ENCODE measurements at places on chromosomes 1 and 21.

DNA sequence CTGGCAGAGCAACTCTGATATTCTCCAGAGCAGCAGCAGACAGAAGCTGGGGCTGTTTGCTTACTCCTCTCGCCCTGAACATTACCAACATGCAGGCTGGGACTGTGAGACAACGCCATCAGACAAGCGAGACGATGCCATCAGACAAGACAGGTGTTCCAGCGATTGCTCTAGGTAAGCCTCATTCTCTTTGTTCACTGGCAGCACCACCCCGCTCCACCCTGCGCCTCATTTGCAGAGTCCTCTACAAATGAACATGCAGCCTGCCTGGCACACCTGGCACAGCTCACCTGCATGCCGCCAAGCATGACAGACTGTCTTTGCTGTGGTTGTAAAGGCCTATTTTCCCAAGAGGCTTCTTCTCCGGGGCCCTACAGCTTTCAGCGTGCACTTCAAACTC is 346.2 kb downstream of the SMYD3 start:
- DNase-seq: no peak

- DNase-seq: peak; percentile 67
Measured at GRCh38 chr1:44784094-44785028, 3.6 kb downstream of the BEST4 start.

GRCh38 chr21:46181436-46181835 is 2.8 kb downstream of the SPATC1L start:
- DNase-seq: no peak

GRCh38 chr1:101945884-101946283 is 50.8 kb downstream of the OLFM3 start:
- no peak for DNase-seq

GRCh38 chr21:25298512-25299491 is 308.5 kb downstream of the MRPL39 start:
- no peak for DNase-seq

GRCh38 chr1:162062542-162063015 is 6.9 kb upstream of the NOS1AP start:
- peak; percentile 83 for DNase-seq

GRCh38 chr1:4346131-4346530 is 308.3 kb upstream of the AJAP1 start:
- DNase-seq: no peak

DNA sequence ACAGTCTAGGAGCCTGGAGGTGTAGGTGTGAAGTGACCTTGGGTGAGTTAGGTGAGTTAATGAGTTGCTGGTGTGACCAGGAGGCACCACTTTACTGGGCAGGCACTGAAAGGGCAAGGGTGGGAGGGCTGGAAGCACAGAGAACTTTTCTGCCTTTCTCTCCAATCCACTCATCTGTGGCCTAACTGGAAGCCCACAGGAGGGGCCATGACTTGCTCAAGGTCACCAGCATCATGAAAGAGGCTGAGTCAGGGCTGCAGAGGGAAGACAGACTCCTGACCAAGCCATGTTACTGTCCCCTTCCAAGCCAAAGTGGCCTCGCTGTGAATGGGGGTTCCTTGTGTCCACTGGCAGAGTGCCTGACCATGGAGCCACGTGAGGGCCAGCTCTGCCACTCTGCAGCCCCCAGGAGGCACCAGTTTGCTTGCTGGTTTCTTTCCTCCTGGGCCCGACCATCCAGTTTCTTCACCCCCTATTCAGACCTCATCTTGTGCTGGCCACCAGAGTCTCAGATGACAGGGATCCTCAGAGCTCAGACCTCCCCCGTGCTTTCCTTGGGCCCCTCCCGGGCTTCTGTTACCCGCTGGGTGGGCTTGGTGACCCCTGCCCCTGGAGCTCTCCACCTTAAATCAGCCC is 4.3 kb upstream of the BSND start:
- DNase-seq: no peak

DNA sequence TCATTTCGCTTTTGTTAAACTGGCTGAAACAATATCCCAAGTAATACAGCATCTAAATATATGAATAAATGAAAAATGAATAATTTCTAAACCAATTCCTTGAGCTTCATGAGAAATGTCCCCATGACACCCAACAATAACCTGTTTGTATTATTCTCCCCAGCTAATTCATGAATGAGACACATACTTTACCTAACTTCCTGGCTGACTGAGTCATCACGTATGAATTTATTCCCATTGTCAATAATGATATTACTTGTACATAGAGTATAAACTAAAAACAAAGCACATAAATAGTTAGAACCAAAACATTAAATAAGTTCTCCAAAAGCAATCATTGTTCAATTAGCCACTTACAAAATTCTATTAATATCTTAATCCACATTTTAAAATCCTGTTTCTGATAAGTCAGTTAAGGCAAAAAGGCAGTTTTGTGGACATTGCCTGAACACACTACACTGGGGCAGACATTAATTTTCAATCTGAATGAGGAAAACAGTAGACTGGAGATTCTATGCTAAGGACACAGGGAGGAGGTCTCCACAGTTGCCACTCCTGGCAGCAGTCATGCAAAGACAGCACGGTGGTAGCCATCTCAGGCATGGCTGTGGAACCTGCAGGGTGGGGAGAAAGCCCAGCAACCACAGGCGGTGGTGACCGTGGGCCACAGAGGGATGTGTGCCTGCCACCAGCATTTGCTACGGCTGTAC is 48.2 kb downstream of the SLC9C2 start:
- no peak for DNase-seq

GRCh38 chr21:38486706-38487105 is 11.6 kb downstream of the ERG start:
- no peak for DNase-seq

- DNase-seq: peak; percentile 52
Measured at GRCh38 chr1:236287757-236288619, 6.2 kb upstream of the ERO1B start.

DNA sequence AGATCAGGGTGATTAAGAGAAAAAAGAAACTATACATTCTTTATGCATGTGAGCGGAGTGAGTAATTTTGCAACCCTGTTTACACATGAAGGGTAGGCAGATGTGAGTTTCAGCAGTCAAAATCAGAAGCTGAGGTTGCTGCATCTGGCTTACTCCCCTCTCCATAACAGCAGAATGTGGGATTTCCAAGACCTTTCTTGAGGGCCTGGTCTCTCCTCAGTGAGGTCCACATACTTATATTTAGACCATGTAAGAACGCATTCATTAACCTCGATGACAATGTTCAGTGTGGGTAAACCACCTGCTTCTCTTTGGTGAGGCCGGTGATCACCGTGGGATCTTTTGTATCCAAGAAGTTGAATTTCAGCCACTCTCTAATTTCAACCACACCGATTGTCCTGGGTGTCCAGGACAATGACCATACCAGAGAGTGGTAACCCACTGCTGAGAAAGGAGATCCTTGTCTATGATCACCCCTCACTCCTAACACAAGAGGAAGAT is 18.7 kb upstream of the RAP1A start:
- no peak for DNase-seq

- DNase-seq: no peak
Measured at GRCh38 chr1:2412773-2413494, 570 bp upstream of the PEX10 start.

DNA sequence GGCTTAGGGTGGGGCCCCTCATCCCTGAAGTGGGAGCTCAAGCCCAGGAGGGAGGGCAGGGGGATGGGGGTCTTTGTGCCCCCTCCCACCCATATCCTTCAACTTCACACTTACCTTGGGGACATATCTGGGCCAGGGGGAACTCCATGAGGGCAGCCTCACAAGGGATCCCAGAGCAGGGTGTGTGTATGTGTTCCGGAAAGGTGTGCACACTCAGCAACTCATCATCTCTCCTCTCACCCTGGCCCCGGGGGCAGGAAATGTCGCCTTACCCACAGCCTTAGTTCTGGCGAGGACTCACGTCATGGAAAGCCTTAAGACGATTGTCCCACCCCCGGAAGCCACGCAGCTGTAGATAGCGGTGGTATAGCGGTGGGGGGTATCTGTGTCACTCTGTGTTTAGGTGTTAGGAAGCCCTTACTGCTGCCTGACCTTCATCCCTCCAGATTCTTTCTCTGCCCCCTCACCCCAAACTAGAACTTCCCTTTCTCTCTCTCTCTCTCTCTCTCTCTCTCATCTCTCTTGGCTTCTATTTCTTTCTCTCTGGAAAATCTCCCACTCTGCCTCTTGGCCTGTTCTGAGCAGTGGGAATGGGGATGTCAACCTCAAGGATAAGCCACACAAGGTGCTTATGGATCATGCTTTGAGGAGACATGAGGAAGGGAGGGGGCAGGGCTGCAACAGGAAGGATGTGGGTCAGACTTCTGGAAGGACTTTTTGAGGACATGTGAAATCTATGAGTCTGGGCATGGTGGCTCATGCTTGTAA is at the start of gene SH2D2A:
SH2D2A (minus strand) TSS at position 288 of the 768 bp plus-strand sequence; CDS start at position 148, 140 bp downstream.
- peak; percentile 40 for DNase-seq

DNA sequence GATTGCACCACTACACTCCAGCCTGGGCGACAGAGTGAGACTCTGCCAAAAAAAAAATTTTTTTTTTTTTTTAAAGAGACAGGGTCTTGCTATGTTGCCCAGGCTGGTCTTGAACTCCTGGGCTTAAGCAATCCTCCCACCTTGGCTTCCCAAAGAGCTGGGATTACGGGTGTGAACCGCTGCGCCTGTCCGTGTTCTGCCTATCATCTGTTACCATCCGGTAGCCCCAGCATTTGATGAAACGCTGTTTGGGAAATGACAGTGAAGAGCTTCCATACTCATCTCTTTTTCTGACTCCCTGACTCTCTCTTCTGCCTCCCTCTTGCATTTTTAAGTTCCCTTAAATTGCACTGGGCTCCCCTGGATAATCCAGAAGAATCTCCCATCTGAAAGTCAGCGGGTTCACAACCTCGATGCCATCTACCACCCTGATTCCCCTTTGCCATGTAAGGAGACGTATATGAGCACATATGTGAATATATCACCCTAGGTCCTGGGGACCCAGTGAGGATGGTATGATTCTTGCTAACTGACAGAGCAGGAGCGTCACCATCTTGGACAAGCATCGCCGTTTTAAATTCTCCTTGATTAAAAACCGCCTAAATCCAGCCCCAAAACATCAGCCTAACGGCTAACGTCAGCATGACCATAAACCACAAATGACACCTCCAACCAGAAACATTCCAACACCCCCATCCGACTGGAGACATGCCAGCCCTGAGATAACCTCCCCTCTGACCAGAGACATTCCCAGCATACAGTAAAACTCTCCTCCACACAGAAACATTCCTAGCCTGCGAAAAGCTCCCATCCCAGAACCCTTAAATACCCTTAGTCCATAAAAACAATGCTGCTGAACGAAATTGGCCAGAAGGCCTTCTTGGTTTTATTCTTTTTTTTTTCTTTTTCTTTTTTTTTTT is 12.4 kb downstream of the TNFRSF8 start:
- no peak for DNase-seq

DNA sequence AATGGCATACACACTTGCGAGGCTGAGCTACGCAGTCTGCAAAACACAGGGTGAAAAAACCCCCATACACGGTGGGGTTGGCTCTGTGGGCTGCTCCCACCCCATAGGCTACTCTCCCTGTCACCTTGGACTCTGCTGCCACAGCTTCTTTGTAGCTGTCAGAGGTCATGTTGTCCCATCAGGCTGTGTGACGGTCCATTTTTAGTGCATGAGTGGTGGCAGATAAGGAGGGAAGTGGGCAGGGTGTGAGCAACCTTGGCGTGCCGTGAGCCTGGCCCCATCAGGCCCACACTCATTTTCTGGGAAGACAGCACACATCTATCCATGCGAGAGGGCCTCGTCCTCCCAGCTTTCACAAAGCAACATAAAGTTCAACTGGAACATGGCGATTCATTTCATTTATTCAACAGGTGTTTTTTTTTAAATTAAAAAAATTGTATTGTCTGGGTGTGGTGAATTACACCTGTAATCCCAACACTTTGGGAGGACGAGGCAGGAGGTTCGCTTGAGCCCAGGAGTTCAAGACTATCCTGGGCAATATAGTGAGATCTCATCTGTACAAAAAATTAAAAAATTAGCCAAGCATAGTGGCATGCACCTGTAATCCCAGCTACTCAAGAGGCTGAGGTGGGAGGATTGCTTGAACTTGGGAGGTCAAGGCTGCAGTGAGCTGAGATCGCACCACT is 9.5 kb downstream of the GPR137B start:
- no peak for DNase-seq

DNA sequence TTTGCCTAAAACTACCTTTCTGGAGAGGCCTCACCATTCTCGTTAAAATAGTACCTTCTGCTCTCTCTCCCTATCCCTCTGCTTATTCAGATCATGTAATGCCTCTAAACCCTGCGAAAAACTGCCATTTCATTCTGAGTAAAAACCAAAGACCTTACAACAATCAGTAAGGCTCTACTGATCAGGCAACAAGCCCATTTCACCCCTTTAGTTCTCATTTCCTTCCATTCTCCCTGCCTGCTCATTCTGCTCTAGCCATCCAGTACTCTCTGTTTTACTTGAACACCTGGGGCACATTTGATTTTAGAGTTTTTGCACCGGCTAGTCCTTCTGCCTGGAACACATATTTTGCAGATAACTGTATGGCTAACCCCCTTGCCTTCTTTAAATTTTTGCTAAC is 187.8 kb downstream of the COQ8A start:
- DNase-seq: no peak

DNA sequence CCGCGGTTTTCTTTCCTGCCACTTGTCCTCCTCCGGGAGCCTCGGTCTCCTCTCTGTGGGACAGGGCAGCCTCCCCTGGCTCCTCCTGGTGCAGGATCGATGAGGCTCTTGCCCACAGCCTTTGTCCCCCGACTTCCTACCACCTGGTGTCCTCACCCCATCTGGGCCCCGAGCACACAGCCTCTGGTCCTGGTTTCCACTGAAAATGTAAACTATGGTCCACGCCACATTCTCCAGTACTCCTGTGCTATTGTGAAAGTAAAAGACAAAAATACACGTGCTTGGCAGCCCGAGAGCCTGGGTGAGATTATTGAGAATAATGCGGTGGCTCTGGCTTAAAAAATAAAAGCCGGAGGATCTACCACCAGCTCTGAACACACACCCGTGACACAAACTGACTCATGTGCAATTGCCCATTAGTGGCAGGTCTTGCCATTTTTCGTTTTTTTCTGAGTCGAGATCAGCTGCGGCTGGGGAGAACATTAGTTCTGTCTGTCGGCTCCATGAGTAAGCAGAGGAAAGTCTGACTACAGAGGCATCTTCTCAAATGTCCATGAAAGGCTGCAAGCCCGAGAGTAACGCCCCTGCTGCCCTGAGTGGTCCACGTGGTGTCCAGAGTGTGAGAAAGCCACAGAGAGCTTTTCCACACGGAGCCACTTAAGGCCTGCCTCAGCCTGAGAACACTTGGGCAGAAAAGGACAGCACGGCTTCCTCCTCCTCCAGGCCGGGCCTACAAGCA is 5.7 kb upstream of the COL6A2 start:
- no peak for DNase-seq

DNA sequence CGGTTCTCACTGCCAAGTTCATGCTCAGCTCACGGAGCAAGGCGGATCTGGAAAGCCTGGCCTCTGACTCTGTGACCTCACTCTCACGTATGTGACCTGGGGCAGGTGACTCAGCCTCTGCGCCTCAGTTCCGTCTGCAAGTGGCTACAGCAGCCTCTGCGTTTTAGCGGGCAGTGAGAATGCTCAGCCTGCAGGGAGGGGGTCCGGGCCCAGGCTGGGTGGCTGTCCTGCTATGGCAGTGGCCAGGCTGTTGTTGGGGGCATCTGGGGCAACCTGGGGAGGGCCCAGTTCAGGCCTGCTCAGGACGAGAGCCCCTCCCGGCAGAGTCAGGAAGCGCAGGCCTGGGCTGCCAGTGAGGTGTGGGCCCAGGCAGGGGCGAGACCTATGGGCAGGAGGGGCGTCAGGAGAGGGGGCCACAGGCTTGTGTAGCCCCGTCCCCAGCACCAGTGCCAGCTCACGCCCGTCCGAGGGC is 27.9 kb downstream of the ARHGEF16 start:
- no peak for DNase-seq

Data from eye (tissue), 1 donor.